PC-9 (cell line): ENCODE measurements at places on chromosomes 4 and X. TPM values are rescaled to one million over a fixed set of nuclear protein-coding genes. Genes with fewer than 3 reads are reported as not detected.

The IL2 gene
- total RNA-seq, result not detected in 2 replicates

The PABPC5 gene
- total RNA-seq, result not detected in 2 replicates

DNA sequence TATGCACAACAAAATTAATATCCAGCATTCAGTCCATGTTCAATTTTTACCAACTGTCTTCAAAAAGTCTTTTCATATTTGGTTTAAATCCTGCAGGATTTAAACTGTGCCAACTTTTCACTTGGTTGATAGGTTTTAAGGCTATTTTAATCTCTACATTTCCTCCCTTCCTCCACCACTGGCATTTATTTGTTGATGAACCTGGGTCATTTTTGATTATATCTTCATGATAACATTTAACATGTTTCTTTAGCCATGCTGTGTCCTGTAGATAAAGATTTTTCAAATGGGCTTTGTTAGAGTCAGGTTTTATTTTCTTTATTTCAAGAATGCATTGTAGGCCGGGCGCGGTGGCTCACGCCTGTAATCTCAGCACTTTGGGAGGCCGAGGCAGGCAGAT, 216.4 kb downstream of the ARHGAP10 start:
- no peak overlapping the region for H3K27ac ChIP-seq
- no peak overlapping the region for H3K4me3 ChIP-seq
- no peak for DNase-seq

DNA sequence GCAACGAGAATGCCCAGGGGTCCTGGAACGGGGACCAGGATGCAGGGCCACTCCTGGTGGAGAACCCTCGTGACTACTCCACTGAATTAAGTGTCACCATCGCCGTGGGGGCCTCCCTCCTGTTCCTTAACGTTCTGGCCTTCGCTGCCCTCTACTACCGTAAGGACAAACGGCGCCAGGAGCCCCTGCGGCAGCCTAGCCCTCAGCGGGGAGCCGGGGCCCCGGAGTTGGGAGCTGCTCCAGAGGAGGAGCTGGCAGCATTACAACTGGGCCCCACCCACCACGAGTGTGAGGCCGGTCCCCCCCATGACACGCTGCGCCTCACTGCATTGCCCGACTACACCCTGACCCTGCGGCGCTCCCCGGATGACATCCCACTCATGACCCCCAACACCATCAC, 24.9 kb downstream of the NLGN3 start:
- no peaks in the 10 kb centered on the region for H3K36me3 ChIP-seq
- no peak overlapping the region for H3K27ac ChIP-seq
- H3K4me3 ChIP-seq, result no peak overlapping the region
- H3K4me1 ChIP-seq, result no peaks in the 10 kb centered on the region
- DNase-seq, result no peak

DNA sequence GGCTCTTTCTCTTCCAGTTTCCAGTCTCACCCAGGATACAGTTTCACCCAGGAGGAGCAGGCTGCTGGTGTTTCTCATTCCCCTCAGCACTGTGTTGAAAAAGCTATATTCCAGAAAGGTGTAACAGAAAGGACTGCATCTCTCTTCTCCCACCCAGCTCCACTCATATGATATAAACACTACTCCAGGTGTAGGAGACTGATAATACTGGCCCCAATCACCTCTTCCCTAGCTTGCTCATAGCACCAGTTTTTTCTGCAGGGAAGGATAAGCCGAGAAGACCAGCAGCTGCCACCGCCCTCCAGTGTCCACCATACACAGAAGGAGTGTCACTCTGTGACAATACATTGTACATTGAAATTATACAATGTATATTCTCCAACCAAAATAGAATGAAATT, 105.5 kb upstream of the STK26 start:
- no peak overlapping the region for H3K4me3 ChIP-seq
- H3K4me1 ChIP-seq, result peaks cover 32% of the 10 kb centered on the region
- no peaks in the 10 kb centered on the region for H3K36me3 ChIP-seq
- H3K27ac ChIP-seq, result no peak overlapping the region
- no peaks in the 10 kb centered on the region for H3K27me3 ChIP-seq

GRCh38 chr4:182895791-182896292, 21.3 kb downstream of the DCTD start:
- no peaks in the 10 kb centered on the region for H3K4me1 ChIP-seq
- no peak overlapping the region for H3K4me3 ChIP-seq
- no peaks in the 10 kb centered on the region for H3K36me3 ChIP-seq
- no peaks in the 10 kb centered on the region for H3K27me3 ChIP-seq

DNA sequence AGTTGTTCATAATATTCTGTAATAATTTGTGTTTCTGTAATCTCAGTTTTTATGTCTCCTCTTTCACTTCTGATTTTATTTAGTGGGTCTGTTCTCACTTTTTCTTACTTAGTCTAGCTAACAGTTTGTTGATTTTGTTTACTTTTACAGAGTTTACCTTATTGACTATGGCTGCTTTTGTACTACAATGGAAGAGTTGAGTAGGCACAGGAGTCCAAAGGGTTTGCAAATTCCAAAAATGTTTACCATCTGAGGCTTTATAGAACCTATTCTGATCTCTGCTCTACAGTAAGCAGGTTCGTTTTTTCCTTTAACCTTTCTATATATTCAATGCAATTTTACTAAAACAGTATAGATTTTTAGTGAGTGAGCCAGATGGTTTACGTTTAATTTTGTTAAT, 55.1 kb downstream of the UGT2B17 start:
- no peaks in the 10 kb centered on the region for H3K36me3 ChIP-seq
- no peak for DNase-seq
- no peak overlapping the region for H3K27ac ChIP-seq
